NCI-H187 treated with DMSO at 0.1 percent for 48 hours (cell line): ENCODE measurements at places on chromosomes 6 and 20.

DNA sequence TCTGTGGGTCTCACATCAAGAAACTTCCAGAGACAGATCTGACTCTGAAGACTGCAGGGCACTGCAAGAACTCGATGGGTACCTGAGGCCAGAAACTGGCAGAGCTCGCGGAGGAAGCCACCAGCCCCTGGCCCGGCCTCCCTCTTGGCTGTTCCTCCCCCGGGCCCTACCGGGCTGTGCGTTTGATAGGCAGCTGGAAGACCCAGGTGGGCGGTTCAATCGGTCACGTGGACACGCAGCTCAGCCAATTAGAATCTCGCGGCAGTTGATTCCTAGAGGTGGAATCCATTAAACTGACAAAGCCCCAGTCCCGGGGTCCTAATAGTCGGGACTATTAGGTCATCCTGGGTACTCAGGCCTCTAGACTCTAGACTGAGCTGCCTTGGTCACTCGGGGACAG, 154.2 kb upstream of the PROKR2 start:
- no peak for DNase-seq

GRCh38 chr6:74870403-74870802, 335.4 kb downstream of the COL12A1 start:
- no peak for DNase-seq

- no peak for DNase-seq
Observed at GRCh38 chr6:69867639-69867976, 1.3 kb downstream of the COL19A1 start.

DNA sequence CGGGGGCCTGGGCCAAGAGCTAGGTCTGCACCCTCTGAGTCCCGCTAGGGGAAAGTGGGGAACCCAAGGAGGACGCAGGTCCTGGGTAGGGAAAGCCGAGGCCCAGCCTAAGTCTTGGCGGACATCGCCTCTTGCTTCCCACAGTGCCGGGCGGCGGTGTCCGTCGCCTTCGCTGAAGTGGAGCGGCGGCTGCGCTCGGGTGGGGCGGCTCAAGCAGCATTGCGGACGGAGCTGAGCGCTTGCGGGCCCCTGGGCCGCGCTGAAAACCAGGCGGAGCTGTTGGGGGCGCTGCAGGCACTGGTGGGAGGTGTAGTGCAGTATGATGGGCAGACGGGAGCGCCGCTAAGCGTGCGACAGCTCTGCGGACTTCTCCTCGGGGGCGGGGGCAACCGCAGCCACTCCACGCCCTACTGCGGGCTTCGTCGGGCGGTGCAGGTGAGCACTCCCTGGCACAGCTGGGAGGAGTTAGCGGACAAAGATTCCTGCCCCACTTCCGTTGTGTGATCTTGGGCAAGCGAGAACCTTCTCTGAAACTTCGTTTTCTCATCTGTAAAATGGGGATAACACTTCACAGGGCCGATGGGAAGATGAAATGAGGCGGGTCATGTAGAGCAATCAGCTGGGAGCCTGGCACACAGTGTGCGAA, 4.2 kb downstream of the PRSS16 start:
- no peak for DNase-seq

DNA sequence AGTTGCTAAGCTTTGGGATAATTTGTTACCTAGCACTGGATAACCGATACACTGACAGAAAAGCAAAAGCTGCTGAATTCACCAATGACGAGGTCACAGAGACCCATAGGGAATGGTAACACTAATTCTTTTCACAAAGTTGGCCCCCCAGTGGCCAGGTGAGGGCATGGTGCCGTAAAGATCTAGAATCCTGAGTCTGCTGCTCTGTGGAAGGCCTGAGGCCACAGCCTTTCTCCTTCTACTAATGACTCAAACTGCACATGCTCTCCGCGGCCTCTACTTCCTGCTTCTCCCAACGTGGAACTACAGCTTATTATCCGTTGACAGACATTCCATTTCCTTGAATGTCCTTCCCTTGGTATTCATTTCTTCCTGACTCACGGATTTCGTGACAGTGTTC, 127.1 kb downstream of the OPRM1 start:
- DNase-seq, result no peak

DNA sequence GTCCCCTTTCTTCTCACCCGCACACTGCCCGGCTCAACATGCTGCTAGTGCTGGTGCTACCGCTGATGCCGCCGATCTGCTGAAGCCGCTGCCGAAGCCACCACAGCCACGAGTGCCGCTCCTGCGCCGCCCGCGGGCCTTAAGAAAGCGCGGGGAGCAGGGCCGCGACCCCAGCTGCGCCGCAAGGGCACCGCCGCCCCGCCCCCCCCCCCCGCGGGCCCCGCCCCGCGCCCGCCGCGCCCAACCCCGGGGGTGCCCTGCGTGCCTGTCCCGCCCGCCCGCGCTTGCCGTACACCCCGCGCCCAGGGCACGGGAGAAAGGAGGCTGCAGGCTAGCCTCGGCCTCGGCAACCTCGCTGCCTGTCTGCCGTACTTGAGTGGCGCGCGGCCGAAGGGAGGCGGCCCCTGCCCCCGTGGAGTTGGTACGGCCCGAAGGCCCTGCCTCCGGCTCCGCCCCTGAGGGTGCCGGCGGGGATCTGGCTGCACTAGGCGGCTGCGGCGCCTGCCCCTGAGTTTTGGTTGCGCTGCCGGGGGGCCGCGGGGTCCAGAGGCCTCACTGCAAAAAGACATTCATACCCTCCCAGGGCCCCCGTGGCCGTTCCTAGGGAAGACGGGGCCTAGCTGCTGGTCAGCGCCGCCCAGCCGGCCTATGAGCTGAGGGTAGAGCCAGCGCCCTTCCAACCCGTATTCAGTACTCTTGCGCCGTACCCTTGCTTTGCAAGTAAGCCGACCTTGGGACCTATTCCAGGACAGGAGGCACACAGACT, at the start of gene SOD2:
TSS of gene SOD2 (minus strand) at position 114 of the 766 bp plus-strand sequence. CDS start at position 40, 74 bp downstream.
- DNase-seq, result peak; percentile 25

DNA sequence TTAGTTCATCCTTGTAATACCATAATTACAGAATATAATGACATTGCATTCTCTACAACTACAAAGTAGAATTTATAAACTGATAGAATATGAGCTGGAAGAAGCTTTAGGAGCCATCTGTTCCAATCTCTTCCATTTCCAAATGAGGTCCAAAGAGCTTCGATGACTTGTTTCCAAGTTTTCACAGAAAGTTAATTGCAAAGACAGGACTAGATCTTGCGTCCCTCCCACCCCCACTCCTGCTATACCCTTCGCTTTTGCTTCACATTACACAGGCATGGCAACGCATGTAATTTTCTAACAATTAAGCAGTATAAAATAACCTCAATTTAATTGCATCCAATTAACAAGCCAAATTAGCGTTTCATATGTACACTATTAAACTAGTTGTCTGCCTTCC, 7.0 kb downstream of the HIVEP2 start:
- DNase-seq, result no peak

DNA sequence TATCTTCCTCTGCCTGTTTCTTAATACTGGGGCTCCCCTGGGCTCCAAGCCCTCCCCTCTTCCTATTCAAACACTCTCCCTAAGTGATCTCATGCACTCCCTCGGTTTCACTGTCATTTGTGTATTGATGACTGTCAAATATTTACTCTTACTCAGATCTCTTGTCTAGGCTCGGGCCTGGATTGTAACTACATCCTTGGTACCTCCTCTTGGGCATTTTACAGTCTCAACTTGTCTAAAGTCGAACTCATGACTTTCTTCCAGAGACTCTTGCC, 189.4 kb upstream of the PRDM1 start:
- DNase-seq, result no peak

- no peak for DNase-seq
Observed at GRCh38 chr6:106561686-106562405, 67.5 kb downstream of the RTN4IP1 start.

DNA sequence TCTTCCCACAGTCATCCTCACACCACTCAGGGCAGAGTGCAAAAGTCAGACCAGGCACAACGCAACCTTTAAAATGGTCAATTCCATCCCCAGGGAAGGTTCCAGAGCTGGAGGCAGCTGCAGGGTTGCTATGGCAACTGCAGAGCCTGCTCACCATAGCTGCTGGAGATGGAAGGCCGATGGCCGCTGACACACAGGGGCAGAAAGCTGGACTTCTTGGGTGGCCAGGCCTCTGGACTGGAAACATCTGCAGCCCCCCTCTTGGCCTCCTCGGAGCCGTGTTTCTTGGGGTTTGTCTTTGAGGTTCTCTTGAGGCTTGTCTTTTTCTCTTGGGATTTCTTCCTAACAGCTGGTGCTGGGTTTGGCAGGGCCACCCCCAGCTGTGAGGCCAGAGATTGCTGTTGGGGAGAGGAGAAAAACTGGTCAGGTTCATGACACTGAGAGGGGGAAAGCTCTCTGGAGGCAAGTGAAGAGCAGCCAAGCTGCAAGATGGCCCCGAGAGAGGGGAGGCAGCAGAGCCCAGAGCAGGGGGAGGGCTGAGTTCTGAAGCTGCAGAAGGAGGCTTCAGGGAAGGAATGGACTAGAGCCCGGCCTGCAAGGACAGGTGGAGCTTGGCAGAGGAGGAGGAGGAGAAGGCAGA, 10.2 kb downstream of the BNIP5 start:
- no peak for DNase-seq

- DNase-seq, result no peak
Observed at GRCh38 chr6:112033791-112034615, 19.9 kb upstream of the CCN6 start.

DNA sequence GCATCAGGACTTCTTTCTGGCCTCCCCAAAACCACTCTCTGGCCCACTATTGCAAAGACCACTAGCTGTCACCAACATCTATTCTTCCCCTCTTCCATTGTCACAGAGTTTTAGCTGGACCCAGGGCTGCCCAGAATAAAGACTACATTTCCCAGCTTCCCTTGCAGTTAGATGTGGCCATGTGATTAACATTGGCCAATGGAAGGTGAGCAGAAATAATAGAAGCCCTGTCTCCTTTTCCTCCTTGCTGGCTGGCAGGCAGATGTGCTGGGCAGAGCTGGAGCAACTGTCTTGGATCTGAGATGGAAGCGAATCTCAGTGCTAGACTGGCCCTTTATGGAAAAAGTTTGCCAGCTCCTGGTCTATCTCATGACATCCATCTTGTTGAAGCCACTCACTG, 97.0 kb downstream of the KCNB1 start:
- DNase-seq, result peak; percentile 10

DNA sequence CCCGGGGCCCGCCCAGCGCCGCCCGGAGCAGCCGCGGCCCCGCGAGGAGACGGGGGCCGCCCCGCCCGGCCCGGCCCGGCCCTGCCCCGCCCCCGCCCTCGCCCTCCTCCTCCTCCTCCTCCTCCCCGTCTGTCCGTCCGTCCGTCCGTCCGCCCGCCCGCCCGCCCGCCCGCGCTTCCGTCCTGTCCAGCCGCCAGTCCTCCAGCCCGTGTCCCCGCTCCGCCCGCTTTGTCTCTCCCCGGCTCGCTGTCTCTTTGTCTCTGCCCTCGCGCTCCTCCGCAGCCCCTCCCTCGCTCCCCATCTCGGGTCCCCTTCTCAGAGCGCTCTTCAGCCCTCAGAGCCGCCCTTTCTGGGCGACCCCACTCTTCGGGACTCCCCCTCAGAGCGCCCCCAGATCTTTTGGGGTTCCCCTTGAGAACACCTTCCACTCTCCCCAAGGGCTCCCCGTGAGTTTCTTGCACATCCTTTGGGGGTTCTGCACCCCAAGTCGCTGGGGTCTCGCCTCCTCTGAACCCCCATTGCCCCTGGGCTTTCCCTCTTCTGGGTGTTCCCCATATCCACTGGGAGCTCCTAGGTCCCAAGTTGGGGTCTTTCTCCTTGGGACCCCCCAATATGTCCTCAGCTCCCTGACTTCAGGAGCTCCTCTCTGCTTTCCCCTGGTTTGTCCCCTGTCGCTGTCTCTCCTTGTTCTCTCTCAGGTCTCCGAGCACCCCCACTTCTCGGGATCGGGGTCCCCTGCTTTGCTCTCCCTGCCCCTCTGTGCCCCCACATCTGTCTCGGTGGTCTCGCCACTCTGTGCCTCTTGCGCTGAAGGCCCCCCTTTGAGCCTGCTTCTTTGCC, 79.5 kb upstream of the MYL9 start:
- no peak for DNase-seq

DNA sequence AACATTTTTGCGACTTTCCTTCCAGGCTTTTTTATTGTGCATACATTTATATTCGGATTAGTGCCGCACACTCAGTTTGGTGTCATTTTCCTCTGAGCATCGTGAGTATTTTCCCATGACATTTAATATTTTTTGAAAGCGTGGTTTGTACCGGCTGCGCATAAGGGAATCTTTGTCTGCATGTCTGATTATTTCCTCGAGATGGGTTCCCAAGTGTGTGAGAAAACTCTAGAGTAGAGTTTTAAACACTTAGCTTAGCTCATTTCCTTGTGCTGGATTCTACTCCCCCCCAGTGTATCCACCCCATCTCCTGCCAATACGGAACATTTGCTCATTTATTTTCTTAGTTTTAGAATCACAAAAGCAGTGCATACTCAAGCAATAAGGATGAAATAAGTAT, 94.3 kb downstream of the CDC5L start:
- no peak for DNase-seq

DNA sequence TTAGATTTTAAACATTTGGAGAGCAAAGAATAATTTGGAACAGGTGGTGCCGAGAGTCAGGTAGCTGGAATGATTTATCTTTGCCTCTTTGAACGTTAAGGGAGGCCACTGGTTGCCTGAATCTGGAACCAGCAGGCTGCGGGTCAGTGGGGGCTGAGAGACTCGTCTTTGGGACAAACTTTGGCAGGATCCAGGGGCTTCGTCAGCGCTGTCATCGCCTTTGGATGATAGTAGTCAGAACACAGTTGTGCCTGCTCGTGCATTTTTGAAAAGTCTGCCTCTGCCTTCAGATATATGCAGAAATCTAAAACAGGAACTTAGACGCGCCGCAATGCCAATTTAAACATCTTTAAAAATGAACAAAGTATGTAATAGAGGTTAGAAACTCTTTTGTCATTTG, 5.0 kb downstream of the EYA2 start:
- DNase-seq, result no peak

DNA sequence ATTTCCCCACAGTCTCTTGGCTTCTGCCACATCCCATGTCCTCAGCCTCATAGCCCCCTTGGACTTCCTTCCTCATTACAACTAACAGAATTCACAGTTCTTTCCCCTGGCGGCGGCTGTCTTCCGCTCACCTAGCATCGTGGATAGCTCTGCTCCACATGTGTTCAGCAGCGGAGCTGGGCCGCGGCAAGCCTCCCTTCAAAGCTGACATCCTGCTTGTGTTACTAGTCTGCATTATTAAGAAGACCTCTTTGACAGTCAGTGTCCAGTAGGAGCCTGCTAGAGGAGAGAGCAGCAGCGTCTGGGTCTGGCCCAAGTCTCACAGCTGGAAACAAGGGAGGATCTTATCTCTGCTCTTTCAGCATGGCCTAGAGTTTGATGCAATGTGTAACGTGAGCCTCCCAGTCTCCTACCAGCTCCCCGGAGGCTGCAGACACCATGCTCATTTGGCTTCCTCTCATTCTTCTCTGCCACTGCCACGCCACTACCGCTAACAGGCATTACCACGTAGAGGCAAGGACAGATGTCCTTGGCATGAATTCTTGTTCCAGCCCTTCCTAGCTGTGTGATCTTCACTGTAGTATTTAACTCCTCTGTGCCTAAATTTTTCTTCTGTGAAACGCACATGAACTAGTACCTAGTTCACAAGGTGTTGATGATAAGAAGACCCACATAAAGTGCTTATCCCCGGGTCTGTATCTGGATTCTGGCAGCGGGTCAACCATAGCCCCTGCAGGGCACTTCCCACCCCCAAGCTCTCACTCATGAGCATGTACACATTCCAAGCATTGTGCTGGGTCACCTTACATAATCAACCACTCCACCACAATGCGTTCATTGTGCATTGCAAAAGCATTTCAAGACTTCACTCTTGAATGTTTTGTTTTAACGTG, 107.1 kb upstream of the BACH2 start:
- no peak for DNase-seq
